DMS79 treated with DMSO at 0.1 percent for 48 hours (cell line): ENCODE measurements at places on chromosomes 5 and 9.
A peak's percentile ranks its signal among the peaks of the same experiment; 100 is the strongest.

DNA sequence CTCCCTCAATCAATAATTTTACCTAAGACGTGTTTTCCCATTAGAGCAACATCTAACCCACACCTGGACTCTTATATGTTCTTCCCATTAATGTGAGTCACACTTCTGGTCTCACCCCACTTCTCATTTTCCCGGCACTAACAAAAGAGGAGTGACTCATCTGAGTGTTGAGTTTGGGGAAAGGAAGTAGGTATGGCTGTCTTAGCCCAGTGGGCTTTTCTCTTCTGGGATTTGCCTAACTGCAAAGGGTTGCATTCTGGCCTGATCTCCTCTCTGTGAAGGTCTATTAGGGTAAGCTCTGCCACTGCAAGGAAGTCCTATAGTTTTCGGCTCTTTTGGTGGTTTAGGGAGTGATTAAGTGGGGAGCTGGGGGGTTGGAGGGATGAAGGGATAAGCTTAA lies 195.6 kb downstream of the KIAA0825 start:
- DNase-seq, result peak; percentile 61

DNA sequence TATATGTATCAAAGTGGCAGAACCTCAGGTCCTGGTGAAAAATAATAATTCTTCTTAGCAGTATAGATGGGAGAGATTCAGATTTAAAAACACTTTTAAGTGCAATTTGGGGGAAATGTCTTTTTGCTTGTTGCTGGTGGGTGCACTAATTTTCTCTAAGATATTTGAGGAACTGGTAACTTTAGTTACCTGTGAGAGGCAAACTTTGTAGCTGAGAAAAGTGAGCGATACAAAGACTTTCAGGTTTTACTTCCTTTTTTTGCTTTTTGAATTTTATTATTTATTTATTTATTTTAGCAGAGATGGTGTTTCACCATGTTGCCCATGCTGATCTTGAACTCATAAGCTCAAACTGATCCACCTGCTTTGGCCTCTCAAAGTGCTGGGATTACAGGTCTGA lies 303.1 kb upstream of the PTGER4 start:
- DNase-seq, result no peak

DNA sequence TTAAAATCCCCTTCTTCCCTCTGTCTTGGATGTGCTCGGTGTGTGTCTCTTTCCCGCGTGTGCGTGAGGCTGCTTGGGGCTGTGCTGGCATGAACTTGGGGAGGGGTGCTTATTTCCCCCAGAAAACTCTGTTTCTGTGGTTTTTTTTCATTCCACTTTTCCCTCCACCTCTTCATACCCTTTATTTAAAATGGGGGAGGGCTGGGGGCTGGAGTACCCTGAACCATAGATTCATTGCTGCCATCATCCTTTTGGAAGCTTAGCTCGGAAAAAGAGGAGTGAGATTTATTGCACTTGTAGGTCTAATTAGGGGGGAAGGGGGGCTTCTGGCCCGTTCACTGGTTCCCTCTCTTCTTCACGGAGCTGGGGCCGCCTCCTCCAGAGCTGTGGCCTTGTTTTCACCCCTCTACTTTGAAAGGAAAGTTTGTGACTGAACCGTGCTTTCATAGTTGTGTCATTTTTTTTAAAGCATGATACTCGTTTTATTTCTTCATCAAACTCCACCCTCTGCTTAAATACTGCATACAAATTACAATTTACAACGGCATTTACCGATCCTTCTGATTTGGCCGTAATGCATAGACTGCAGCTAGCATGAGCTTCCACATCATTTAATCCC lies 2.9 kb downstream of the NR2F1 start:
- DNase-seq, result peak; percentile 19

- no peak for DNase-seq
These were observed 59.2 kb downstream of the ADAMTS12 start for GRCh38 chr5:33832404-33833236.

GRCh38 chr5:34487159-34487879 lies 168.8 kb upstream of the RAI14 start:
- DNase-seq, result peak; percentile 26

DNA sequence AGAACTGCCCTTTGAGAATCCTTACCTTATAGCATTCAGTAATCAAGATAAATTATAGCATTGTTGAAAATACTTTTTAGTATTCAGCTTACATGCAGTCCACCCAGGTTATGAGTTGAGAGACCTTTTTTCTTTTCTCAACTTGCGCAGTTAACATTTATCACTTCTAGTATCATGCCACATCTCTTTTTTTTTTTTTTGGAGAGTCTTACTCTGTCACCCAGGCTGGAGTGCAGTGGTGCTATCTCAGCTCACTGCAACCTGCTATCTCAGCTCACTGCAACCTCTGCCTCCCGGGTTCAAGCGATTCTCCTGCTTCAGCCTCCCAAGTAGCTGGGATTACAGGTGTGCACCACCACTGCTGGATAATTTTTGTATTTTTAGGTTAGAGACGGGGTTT lies 29.0 kb downstream of the LRRC70 start:
- DNase-seq, result no peak

DNA sequence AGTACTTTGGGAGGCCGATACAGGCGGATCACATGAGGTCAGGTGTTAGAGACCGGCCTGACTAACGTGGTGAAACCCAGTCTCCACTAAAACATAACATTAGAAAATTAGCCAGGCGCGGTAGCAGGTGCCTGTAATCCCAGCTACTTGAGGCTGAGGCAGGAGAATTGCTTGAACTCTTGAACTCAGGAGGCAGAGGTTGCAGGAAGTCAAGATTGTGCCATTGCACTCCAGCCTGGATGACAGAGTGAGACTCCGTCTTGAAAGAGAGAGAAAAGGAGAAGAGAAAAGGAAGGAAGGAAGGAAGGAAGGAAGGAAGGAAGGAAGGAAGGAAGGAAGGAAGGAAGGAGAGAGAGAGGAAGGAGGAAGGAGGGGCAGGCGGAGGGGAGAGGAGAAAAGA lies 45.1 kb downstream of the MYO10 start:
- DNase-seq, result no peak
